ENCODE measurements at places on chromosomes 5 and 9. TPM values are rescaled to one million over a fixed set of nuclear protein-coding genes. Genes with fewer than 3 reads are reported as not detected.

GARIN3 gene
- not detected for polyA plus RNA-seq

OTULINL gene
- 0.52 TPM for polyA plus RNA-seq

IFNB1 gene
- polyA plus RNA-seq: not detected

TAF11L5 gene
- not detected for polyA plus RNA-seq

GCNT4 gene
- 1.1 TPM for polyA plus RNA-seq
